Fibroblast of lung (primary cell): ENCODE measurements at places on chromosomes 4 and X.

GRCh38 chr4:140311257-140311835 lies 62.1 kb upstream of the SCOC start:
- no peak for DNase-seq

DNA sequence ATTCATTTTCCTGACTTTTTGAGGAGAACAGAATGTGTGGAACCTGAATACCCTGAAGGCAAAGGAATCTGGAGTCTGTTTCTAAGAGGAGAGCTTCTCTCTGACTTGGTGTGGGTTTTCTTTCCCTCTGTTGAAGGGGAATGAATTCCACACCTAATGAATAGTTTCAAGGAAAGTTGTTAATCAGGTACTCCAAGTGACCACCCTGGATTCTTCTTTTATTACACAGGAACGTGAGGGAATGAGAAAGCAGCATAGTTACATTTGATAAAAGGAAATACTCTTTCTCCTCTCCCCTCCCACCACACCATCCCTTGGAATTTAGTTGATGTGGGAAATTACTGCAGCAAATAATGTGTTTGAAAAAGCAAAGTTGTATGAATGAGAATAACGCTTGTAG lies 29.7 kb downstream of the SLIT2 start:
- no peak for DNase-seq

GRCh38 chr4:140695483-140695882 lies 60.7 kb downstream of the TBC1D9 start:
- DNase-seq = no peak

GRCh38 chr4:147182041-147182440 lies 236.4 kb upstream of the TTC29 start:
- DNase-seq = no peak

DNA sequence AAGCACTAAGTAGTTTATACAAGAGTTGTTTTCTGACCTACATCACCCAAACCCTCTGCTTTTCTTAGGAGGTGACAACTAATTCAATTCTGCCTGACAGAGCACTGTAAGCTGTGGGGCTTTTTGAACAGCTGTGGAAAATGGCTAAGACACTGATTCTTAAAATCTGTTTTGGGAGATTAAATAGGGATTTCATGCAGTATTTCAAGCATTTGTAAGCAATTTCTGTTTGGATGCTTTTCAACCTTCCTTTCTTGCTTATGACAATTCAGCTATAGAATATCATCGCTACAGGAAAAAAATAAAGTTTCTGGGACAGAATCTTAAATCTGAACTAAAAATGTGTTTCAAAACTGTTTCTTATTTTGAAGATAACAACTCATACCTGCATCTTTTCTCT lies 459.5 kb downstream of the RAPGEF2 start:
- no peak for DNase-seq

GRCh38 chr4:182449186-182449929 lies 206.2 kb downstream of the TENM3 start:
- peak; percentile 48 for DNase-seq

GRCh38 chr4:5142726-5143125 lies 91.4 kb downstream of the STK32B start:
- DNase-seq = peak; percentile 36

GRCh38 chrX:44459501-44459900 lies 83.2 kb downstream of the FUNDC1 start:
- DNase-seq = peak; percentile 10
